ENCODE measurements at places on chromosomes 16 and 17.

DNA sequence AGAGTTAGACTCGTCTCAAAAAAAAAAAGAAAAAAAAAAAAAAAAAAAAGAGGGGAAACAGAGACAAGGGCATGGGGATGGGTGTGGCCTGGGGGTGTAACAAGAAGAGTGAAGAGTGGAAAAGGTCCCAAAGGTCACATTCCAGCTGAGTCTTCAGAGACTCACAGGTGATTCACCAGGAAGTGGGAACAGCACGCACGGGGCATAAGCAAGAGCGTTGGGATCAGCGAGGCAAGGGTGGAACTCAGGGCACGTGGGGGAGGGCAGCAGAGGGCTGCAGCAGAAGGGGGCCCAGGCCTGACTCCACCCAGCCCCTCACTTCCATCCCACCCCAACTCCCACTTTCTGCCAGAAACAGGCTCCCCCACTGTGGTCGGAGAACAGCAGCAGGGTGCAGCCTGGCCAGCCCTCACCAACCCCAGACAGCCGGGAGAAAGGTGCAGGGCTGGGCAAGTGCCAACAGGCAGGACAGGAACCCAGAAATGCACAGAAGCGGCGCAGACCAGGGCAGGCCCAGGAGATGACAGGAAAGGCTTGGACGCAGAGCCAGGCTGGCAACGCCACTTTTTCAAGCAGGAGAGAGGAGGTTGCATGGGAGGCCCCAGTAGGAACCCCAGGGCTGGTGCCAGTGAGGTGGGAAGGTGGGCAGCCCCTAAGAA lies 3.3 kb downstream of the MEAK7 start:
- no peak for DNase-seq

DNA sequence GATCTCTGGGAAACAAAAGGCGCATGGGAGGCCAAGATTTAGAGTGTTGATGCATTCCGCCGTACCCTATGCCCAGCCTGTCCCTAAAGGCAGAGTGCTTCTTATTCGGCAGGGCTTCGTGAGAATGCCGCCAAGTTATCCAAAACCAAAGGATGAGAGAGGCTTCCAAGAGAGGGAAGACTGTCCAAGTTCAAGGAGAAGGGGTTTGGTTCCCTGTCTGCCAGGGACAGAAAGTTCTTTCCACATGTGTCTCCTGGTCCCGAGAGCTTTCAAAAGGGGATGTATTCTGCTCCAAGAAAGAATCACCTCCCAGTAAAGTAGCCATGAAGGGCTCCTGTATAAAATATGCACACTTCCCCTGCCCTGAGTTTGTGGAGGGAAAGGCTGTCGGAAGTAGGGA lies 42.1 kb upstream of the CLEC18A start:
- no peak for DNase-seq

- DNase-seq, result no peak
Observed at GRCh38 chr17:67260170-67260987, 15.4 kb upstream of the HELZ start.

DNA sequence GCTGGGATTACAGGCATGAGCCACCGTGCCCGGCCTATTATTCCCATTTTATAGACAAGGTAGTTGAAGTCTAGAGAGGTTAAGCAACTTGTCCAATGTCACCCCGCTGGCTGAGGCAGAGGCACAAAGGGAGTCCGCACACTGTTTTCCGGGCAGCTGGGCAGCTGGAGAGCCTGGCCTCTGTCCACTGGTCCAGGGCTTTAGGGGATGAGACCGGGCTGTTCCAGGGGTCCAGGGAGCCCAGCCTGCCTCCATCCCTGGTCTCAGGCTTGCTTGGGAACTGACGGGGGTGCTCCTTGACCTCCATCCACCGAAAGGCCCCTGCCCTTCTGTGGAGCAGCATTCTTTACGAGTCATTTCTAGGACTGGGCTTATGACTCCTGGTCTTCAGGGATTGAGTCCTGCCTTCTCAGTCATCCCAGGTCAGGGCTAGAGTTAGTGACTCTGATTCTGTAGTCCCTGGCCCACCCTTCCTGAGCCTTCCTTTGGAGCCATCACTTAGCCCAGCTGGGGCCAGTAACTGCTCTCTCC lies 37.5 kb downstream of the SOCS3 start:
- DNase-seq, result no peak
